NCI-H1048 (cell line): ENCODE measurements at places on chromosomes 13 and 19.

- no peak for DNase-seq
These were observed 606 bp downstream of the PRDX2 start for GRCh38 chr19:12800923-12801465.

DNA sequence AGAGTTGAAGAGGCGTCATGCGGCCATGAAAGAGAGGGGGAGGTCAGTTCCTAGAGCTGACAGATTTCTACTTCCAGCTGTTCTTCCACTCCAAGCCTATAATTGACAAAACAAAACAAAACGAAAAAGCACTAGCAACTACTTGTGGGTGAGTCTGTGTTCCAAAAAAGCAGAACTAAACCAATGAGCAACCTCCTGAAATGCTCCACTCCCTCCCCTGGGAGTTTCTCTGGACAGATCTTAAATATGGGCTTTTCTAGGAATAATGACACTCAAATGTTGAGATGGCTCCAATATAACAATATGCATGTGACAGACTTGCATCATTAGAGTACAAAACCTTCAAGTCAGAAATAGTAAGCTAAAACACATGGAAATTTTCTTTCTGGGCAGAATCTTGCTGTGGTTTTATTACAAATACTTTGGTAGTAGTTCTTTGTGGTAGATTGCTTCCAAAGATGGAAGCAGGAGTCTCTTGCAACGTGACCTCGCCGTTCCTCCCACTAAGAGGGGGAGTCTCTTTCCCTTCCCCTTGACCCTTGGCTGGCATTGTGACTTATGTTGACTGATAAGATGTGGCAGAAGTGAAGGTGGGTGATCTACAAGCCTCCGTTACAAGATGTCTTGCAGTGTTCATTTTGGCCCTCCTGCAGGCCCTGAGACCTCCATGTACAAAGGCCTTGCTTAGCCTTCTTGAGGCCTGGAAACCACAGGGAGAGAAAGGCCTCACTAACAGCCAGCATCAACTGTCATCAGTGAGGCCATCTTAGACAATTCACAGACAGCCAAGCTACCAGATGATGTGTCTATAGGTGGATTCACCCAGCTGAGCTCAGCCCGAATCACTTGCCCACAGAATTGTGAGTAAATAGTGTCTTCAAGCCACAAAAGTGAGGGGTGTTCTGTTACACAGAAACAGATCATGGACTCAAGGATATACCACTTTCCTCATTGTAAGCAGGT, 173.1 kb upstream of the RFC3 start:
- DNase-seq = no peak

DNA sequence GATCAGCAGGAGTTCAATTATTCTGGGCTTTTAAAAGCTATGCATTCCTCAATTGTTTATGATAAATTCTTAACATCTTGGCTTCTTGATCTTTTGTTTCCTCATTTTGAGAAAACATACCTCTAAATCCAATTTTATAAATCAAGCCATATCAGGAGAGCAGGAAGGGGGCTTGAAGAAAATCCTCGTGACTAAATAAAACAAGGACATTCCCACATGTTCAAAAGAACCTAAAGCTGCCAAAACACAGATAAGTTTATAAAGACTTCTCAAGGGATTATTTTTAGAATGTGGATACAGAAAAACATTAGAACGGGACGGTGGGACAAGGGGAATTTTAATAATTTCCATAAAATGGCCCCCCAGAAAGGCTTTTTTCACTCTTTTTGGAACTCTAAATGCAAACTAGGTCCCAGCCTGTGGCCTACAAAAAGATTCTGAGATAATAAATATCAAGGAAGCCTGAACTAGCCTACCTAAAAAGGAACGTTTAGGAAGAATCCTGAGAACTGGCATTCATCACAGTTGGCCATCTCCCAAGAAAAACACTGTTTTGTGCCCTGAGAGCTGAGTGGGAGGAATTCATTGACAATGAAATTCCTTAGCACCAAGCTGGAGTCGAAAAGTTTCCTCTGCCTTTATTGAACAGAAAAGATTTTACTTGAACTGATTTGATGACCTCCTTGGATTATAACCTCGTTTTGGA, 30.1 kb downstream of the ZAR1L start:
- DNase-seq = no peak

DNA sequence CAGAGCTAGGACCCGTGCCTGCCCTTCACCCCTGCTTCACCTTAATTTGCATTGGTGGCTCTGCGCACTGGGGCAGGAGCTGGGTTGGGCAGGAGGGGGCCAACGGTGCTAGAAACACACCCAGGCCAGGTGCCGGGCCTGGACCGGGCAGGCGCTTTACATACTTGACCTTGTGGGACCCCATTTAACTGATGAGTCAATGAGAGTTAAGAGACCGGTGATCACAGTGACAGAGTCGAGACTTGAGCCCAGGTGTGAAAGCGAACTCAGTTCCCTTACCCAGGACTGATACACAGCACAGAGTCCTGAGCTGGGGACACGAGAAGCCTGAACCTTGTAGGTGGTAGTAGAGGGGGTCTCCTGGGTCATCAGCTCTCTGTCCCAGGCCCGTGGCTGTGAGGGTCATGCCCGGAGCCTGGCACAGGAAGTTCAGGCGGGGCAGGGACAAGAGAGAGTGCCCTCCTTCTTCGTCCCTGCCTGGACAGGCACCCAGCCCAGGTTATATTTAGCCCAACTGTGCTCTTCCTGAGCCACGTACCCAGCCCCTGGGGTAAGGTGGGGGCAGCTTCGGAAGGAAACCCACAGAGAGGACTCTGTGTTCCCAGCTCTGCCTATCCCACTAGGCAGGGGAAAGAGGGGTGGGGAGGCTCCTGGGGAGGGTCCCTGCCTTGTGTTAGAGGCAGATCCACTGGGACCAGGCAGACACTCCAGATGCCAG, 1.9 kb downstream of the PRX start:
- no peak for DNase-seq

- no peak for DNase-seq
These were observed 1070.6 kb downstream of the PCDH9 start for GRCh38 chr13:66159511-66159910.

DNA sequence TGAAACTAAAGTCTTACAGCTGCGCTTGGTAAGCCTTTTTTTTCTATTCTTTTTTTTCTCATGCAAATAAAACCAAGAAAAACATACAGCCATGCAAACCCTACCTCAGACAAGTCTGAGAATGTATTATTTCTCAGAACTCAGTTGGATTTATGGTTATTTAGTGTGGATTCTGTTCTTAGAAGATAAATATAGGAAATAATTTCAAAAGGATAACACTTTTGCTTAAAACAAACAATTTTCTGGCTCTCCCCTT, 40.7 kb upstream of the TNFSF11 start:
- DNase-seq = no peak

DNA sequence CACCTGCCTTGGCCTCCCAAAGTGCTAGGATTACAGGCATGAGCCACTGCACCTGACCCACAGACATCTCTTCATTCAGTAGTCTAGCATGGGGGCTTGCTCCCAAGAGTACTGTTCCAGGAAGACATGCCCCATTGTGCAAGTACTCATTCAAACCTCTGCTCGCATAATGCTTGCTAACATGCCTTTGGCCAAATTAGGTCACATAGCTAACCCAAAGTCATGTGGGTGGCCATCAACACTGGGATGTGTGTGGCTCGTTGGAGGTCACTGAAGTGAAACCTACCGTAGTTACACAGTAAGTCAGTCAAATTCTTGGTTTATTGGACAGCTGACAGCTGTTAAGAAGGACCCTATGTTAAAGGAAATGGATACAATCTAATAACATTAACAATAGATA, 20.3 kb downstream of the RFXAP start:
- DNase-seq = no peak

DNA sequence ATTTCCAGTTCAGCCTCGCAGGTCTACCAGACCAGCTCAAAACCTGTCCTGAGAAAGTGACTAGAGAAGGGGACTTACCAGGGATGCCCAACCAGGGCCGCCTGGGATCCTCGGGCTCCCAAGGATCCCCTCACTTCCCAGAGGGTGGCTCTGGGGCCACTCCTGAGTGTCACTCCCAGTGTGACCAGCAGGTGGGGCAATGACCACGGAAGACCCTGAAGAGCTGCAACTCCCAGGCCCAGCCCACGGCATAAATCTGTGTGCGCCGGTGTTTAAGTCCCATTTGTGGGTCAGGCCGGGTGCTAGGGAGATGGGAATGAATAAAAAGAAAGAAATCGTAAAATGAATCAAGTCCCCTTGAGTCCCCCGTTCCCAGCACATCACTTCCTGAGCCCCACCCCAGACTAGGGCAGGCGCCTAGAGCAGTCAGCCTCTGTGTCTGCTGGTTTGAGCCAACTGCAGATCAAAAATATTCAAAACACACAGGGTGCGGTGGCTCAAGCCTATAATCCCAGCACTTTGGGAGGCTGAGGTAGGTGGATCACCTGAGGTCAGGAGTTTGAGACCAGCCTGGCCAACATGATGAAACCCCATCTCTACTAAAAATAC, 10.7 kb downstream of the PTGIR start:
- peak; percentile 65 for DNase-seq

DNA sequence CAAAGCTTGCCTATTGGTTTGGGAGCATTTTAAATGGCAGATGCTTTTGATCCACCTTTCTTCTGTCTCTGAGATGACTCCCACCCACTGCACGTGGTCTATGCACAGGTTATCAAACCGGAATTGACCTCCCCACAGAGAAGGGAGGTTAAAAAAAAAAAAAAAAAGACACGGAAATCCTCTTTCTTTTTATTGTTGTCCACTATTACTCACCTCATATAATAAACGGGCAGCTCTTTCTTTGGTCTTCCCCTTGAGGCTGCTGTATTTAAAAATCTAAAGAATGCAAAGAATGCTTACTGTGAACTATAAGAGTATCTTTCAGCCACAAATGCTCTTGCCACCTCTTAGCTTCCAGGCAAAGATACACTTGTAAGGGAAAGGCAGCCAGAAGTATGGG, 329.7 kb downstream of the NDFIP2 start:
- no peak for DNase-seq

DNA sequence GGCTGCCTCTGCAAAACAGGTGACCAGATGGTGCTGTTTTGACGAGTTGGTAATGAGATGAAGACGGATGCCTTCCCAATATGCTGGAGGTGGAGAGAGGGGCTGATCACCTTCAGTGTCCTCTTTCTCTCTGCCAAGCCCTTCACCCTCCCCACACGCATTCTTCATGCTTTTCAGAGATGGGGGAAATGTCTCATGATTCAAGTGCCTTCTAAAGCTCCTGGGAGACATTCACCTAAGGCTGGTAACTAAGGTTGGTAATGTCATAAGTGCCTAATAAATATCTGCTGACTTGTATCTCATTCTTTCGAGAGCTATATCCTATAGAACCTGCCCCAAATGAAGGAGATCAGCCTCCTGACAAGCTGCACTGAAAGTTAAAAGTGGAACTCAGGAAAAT, 86.2 kb upstream of the MBNL2 start:
- no peak for DNase-seq

DNA sequence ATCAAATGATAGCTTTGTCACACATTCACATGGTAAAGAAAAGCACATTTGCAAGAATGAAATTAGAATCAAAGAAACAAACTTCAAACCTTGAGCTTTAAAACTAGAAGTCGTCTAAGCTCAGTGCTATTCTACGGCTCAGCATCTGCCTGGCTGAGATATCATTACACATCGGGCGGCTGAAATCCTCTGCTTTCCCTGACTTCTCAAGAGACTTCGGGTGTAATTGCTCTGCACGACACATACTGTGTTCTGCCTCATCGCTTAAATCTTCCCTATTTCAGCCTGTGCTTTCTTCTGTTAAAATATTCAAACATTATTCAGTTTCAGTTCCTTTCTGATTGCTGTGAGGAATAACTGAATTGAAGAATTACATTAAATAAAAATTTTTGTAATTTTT, 265.3 kb downstream of the NALCN start:
- no peak for DNase-seq

- DNase-seq = peak; percentile 4
These were observed 4.7 kb upstream of the GJB2 start for GRCh38 chr13:20197361-20197834.

DNA sequence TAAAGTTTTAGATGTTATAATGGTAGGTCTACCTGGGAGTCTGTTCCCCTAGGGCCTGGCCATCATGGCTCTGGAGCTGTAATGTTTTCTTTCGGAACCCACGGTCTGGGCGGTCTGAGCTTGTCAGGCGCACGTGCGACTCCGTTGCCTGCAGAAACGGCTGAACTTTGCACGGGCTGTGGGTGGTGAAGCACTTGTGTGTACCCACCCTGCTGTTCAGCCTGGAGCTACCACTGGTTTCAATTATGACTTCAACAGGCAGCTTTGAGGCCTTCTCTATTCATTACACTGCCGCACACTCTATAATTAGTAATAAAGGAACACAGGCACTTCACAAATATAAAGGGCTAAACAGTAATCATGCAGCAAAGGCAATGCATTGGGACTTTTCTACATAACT, 6.0 kb downstream of the PCDH8 start:
- DNase-seq = no peak

- DNase-seq = no peak
These were observed 29.1 kb downstream of the ATP12A start for GRCh38 chr13:24709186-24709913.

DNA sequence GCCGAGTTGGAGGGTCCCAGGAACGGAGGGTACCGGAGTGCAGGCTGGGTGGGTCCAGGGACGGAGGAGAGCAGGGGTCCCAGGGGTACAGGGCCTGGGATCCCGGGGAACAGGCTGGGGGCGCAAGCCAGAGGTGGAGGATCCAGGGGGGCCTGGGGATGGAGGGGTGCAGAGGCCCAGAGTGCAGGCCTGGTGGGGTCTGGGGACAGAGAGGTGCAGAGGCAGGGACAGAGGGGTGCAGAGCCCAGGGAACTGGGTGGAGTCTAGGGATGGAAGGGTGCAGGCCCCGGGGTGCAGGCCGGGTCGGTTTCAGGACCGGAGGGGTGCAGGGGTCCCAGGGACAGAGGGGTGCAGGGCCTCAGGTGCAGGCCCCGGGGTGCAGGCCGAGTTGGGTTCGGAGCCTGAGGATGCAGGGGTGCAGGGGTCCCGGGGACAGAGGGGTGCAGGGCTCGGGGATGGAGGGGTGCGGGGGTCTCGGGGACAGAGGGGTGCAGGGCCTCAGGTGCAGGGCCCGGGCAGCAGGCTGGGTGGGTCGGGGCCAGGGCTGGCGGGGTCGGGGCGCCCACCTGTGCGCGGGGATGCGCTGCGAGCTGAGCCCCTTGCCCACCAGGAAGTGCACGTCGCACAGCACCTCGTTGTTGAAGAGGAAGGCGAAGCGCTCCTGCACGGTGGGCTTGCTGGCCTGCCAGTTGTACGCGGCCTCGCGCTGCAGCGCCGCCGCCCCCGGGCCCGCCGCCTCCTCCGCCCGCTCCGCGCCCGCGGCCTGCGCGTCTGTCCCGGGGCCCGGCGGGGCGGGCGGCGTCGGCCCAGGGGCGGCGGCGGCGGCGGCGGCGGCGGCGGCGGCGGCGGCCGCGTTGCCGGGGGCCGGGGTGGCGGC, 545 bp downstream of the BTBD2 start:
- DNase-seq = no peak

DNA sequence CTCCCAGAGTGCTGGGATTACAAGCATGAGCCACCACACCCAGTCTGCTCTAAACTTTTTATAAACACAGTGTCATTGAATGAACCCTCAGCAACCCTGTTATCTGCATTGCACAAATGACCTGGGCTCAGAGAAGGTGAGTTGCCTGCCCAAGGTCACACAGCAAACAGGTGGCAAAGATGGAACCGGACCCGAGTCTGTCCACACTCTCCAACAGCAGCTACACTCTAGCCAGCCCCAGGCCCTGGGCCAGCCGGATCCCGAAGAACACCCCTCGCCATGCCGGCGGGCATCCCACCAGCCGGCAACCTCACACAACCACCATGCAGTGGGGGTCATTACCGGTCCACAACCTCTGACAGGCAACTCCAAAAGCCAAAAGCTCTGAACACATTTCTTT, 14.5 kb downstream of the ERCC2 start:
- DNase-seq = no peak
